ENCODE measurements at places on chromosomes 16 and 17.

DNA sequence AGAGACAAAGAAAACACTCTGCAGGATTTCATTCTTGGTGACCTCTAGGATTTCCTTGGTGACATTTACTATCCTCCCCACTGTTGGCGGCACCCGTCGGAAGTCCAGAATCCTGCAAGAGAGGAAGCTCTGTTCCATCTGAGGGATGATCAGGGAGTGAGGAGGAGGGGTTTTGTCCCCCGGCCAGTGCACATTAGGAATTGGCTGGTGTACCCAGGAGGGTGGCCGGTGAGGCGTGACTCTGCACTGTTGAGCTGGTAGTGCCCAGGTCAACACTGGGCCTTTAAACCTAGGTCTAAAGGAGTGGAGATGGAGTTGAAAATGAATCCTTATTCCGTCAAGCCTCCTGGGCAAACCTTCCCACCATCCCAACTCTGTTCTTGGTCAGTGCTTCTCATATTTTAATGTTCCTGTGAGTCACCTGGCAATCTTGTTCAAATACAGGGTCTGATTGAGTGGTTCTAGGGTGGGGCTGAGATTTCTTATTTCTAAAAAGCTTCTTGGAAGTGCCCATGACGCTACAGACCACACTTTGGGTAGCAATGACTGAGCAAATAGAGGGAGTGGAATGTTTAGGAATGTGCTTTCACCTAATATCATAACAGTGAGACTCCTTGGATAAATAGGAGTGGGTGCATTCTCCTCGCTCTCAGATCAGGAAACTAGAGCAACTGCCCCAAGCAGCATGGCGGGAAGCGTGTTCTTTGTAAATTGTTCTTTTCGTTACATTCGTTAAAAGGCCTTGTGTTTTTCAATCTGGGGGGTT lies 30.7 kb downstream of the PRKAR1A start:
- no peak for DNase-seq

- DNase-seq = peak; percentile 57
These were observed 138.0 kb upstream of the NUDT7 start for GRCh38 chr16:77584205-77584859.

DNA sequence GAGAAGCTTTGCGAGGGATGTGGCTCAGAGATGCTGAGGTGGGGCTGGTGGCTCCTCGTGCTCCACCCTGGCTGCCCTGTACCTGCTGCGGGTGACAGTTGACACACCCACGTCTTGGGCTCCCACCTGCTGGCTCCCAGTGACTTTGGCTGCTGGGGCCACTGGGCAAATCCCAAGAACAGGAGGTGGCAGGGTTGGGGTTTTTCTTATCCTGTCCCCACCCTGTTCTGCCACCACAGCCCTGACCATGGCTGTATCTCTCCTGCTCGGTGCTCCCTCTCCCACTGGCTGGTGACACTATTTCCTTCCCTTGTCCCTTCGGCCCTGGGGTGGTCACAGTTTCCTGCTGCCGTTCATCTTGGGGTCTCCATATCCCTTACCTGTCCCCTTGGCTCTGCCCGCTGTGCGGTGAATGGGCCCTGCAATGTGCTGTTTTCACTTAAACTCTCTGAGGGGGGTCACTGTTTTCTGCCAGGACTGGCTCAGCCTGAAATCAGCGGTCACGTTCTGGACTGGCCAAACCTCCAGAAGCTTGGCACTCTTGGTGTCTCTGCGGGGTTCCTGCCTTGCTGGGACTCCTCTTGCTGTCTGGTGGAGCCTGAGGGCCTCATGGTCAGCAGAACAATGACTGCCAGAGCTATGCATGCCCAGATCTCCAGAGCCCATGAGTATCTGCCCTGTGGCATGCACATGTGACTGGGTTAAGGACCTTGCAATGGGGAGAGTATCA lies 144.2 kb downstream of the IRF8 start:
- DNase-seq = no peak

DNA sequence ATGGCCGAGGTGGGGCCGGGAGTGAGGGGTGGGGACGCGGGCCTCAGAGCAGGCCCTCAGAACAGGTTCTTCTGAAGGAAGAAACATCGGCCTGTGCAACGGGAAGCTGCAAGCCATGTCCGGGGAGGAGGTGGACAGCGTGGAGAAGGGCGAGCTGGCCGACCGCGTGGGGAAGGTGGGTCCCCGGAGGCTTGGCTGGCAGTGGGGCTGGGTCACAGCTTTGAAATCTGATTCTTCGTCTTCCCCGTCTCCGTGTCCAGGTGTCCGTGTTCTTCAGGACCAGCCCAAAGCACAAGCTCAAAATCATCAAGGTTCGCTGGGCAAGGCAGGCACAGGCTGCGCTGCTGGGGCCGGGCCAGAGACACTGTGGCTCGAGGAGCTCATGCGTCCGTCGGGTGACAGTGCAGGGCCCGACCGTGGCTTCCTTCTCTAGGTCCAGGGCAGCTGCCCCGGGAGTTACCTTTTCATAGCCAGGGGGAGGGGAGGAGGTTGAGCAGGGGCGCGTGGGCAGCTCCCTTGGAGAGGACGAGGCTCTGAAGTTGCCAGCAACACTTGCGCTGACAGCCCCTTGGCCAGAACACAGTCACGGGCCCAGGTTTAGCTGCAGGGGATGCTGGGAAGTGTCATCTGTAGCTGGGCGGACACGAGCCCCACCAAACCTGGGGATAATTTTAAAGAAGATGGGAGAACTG lies 51.3 kb downstream of the MEAK7 start:
- DNase-seq = no peak

- no peak for DNase-seq
These were observed 386.2 kb upstream of the CCL2 start for GRCh38 chr17:33868899-33869298.

DNA sequence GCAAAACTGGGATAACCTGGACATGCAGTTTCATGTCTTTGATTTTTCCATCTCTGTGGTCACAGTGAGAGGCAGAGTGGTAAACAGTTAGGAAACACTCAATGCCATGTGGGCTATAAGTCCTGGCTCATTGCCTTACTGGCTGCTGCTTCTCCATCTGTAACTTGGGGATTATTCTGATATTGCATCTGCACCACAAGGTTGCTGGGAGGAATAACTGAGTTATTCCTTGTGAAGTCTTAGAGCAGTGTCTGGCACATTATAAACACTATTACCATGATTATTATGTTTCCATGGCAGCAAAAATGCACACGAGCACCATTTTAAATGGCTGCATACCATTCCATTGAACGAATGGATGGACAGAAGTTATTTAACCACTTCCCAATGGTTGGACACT lies 111.7 kb upstream of the CDH5 start:
- DNase-seq = no peak

DNA sequence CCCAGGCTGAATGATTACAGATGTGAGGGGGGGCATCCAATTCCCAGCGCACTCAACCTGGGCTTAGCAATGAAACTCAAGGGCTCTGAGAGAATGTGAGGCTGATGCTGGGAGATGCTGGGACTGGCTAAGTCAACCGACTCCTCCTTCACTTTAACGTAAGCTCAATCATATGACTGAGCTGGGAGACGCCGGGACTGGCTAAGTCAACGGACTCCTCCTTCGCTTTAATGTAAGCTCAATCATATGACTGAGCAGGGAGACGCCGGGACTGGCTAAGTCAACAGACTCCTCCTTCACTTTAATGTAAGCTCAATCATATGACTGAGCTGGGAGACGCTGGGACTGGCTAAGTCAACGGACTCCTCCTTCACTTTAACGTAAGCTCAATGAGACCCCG lies 179.4 kb downstream of the VPS53 start:
- no peak for DNase-seq

DNA sequence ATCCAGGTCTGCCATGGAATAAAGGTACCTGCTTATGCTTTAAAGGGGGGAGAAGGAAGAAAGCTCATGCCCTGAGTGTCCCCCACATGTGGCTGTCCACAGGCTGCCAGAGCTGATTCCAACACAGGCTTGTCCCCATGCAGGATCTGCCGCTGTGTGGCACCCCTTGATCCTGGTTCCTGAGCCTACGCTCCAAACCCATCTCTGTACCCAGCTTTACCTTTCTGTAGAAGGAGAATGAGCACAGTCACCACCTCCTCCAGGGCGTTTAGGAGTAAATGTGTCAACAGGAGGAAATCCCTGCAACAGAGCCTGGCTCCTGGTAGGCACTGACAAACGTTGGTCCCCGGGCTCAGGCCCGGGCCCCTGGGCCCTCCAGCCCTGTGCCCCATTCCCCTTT lies 175.6 kb downstream of the RBFOX3 start:
- DNase-seq = no peak

DNA sequence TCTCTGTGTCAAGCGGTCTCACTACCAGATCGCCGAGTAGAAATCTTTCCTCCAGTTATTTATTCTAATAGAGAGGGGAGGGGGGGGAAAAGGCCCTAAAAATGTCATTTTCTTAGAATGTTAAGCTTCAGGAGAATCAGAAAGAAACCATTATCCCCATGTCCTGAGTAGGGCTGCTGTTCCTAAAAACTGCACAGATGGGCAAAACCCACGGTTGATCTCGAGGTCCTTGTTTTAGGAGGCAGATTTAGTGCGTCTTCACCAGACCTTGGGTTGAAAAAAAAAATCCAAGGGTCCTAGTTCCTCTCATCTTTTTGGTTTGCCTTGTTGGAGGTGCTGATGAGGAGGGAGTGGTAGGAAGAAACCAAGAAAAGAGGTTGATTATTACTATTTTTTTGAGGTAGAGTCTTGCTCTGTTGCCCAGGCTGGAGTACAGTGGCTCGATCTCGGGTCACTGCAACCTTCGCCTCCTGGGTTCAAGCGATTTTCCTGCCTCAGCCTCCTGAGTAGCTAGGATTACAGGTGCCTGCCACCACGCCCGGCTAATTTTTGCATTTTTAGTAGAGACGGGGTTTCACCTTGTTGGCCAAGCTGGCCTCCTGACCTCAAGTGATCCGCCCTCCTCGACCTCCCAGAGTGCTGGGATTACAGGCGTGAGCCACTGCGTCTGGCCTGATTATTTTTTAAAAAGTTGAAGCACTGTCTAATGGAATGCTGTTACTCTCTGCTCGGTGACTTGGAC lies 1.4 kb downstream of the CBFB start:
- DNase-seq = no peak

DNA sequence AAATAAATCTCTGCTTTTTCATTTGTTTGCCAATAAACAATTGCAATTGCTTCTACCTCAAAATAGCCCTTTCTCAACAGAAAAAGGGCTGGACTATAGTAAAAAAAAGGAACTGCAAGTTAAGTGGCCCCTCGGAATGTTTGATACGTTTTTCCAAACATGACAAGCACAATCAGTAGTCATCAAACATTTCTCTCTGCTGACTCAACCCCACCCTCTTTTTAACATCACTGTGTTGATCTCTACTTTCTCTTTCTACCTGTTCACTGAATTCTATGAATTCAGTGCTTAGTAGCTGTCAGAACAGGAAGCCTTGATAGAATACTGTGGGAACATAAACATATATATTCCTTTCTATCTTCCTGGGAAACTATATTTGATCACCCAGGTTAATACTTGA lies 116.5 kb upstream of the AXIN2 start:
- no peak for DNase-seq

DNA sequence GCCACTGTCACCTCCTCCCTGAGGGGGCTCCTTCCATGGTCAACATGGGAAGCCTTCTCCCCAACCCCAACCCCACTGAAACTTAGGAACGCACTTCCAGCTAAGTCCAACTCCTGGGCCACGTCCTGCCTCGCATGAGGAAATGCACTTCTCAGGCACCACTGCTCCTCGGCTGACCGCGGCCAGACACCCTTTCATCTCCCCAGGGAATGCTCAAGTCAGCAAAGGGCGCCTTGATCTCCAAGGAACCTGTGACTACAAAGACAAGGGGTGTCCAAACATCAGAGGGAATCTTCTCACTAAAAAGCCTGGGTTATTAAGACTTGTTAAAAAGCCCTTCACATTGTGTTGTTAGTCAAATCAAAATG lies 124.9 kb upstream of the HSBP1 start:
- no peak for DNase-seq

GRCh38 chr16:60041671-60042070 lies 1307.6 kb upstream of the GOT2 start:
- DNase-seq = no peak

- peak; percentile 51 for DNase-seq
These were observed 408.7 kb downstream of the SLC39A11 start for GRCh38 chr17:72683506-72684404.

GRCh38 chr17:12979246-12979645 lies 38.6 kb downstream of the ELAC2 start:
- no peak for DNase-seq

DNA sequence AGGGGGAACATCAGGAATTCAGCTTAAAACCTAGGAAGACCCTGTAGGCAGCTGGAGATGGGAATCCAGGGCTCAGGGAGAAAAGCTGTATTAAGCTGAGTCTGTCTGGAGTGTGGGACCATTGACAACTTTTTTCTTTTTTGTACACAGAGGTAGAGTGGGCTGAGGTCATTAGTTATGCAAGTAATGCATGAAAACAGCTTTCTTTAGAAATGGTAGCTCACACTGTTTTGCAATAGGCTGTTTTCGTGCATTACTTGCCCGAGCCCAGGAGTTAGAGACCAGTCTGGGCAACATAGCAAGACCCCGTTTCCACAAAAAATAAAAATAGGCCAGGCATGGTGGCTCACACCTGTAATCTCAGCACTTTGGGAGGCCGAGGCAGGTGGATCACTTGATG lies 46.5 kb downstream of the KATNIP start:
- DNase-seq = no peak
